ENCODE measurements at places on chromosomes 1 and 21.

DNA sequence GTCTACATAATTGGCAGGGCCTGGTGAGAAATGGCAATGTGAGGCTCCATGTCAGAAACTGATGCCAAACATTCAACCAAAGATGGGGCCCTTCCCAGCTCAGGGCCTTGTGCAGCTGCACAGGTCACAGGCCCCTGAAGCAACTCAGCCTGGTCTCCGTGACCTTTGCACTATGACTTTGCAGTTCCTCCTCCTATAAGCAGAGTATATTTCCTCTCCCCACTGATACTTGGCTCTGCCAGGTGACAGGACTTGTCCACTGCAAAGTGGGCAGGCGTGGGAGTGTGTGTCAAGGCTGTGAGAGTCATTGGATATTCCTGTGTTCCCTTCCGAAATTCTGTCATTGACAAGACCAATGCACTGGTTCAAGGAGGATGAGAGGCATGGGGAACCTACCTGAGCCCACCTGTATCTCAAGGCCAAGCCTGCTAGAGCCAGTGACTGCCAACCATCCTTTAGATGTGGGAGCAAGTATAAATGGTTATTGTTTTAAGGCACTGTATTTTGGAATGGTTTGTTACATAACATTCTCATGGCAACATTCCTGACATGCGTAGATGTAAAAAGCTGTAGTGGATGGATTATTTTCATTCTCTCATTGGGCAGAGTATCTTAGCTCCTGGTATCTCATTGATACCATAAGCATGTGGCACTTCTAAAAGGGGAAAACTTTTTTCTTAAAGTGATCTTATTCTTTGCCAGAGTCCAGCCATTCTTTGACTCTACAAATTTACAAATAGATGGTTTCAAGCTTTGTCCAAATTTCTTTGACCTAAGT, 75.2 kb downstream of the CNIH3 start:
- no peak for DNase-seq

DNA sequence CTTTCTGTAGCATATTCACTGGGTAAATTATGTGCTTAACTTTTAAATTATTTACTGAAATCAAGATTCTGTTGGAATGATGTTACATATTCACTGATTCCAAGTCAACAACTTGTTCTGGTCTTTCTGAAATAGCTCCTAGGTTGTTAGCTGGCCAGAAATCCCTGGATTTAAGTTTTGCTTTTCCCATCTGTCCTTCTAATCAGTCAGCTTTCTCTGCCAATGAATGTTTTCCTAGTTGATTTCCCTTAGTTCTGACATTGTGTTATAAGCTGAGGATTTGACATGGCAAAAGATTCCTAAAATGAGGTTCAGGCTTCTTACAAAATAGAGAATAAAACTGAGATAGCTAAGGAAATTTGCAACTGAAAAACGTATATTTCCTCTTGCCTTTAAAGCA, 1479.6 kb downstream of the MRPL39 start:
- DNase-seq, result no peak

- DNase-seq, result no peak
Measured at GRCh38 chr1:184302346-184302745, 84.5 kb upstream of the C1orf21 start.

DNA sequence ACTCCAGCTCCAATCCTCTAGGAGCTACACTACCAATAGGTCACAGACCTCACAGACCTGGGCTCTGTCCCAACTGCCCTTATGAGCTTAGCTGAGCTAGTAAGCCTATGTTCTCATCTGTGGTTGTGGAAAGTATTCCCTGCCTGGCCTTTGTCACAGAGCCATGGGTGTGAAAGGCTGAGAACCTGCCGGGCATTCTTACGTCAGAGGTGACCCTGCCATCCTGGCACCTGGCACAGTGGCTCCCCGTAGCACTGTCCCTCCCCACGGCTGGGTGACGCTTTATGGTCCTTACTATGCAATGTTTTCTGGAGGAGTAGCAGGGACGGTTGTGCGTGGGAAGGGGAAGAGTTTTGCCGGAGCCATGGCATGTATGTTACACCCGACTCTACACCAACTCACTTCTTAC, 3.5 kb downstream of the TNFRSF1B start:
- DNase-seq, result no peak

DNA sequence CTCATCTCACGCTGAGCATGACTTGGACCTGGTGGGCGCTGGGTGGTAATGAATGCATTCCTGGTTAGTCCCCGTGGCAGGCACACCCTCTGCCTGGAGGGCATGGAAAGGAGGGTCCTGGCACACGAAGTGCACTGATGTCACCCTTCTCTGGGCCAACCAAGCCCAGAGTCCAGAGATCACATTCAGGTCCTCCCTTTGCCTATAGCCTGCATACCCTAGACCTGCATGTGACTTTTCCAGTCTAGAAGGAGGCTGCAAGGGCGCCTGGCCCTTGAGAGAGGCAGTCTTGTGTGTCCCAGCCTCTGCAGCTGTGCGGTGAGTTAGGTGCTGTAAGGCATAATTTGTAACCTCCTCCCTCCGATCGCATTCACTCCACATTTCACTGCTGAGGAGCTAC, 22.1 kb downstream of the PADI2 start:
- no peak for DNase-seq

GRCh38 chr1:204094856-204095634, 22.1 kb downstream of the SOX13 start:
- DNase-seq, result no peak

GRCh38 chr1:6450943-6451373, 15.0 kb downstream of the TNFRSF25 start:
- no peak for DNase-seq

GRCh38 chr1:27137544-27138075, 17.3 kb downstream of the SLC9A1 start:
- DNase-seq, result no peak

- no peak for DNase-seq
Measured at GRCh38 chr21:43276811-43277210, 108.0 kb downstream of the CRYAA start.

- DNase-seq, result no peak
Measured at GRCh38 chr1:197100677-197101076, 33.6 kb upstream of the F13B start.
